Mucosa of descending colon (tissue), 3 donors: ENCODE measurements at places on chromosomes 7 and 10.

DNA sequence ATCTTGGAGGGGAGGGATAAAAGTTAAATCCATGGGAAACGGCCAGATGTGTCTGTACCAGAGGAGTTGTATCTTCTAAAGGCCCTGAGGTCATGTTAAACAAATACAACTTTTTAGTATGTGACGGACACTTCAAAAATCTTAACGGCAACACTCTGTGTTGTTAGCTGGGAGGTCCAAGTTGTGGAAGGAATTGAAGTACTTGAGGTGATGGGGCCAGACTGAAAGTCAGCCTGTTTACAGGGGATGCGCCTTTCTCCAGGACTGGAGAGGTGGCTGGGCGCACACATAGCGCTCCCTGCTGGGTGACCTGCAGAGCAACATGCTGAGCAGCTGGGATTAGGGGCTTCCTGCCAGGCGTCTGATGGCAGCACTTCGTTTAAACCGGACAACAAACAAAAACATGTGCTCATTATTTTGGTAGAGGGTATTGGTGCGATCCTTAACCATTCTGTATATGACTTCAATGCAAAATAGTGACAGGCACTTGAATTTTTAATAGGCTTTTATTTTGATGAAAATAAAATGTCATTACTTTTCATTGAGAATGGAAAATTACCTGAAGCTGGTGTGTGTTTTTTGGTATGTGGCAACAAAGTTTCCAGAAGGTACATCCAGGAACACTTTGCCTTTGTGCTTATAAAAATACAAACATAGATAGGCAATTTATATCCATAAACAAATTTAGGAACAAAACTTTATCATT, 198.2 kb downstream of the MLLT10 start:
- no peak for DNase-seq

GRCh38 chr10:65891073-65891981, 1034.5 kb upstream of the LRRTM3 start:
- DNase-seq = no peak

DNA sequence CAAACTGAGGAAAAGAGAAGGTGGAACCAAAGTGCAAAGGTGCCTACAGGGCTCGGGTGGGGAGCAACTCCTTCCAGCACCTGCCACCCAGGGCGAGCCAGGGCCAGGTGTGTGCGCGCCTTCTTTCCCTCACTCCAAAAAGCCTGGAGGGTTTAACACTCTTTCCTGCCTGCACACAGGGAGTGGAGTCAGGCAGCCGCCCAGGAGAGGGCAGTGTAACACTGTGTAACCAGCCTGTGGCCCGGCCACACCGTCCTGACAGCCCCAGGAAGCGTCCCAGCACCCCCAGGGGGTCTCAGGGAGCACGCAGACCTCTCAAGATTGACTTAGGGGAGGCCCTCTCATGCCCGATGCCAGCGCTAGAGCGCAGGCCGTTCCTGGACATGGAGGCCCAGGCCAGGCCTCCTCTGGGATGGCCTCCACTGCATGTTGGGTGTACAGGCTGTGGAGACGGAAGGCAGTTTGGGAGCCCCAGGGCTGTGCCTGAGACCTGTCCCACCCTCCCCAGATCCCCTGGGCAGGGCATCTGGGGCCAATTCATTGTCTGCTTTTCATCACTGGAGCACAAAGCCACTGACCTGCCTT, 13.4 kb downstream of the BRI3 start:
- peak; percentile 83 for DNase-seq

GRCh38 chr7:52609511-52609910, 425.9 kb upstream of the POM121L12 start:
- no peak for DNase-seq

- peak; percentile 19 for DNase-seq
Observed at GRCh38 chr10:114767986-114768821, 53.4 kb upstream of the FHIP2A start.

DNA sequence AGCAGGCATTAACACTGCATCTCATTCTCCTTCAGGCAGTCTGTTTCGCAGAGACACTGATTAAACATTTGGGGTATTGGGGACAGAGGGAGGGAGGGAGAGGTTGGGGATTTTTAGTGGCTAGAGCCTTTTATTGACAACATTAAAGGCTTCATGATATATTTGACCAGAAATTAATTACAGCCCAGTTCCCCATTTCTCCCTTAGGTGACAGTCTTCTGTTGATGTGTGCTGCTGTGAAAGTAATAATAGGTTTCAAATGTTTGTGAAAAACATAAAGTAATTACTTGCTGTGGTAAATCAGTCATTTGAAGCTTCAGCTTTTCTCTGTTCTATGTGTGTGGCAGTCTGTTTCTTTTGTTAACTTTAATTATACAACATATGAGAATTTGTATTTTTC, 105.3 kb upstream of the LRGUK start:
- no peak for DNase-seq

DNA sequence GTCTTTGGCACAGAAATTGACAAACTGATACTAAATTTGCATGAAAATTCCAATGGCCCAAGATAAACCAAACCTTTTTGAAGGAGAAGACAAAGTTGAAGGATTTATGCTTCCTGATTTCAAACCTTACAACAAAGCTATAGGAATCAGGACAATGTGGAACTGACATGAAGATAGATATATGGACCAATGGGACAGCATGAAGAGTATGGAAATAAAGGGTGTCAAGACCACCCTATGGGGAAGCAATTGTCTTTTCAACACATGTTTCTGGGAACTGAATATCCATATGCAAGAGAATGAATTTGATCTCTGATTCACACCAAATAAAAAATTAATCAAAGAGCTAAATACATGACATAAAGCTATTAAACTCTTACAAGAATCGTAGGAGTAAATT, 77.2 kb upstream of the ADARB2 start:
- DNase-seq = no peak

DNA sequence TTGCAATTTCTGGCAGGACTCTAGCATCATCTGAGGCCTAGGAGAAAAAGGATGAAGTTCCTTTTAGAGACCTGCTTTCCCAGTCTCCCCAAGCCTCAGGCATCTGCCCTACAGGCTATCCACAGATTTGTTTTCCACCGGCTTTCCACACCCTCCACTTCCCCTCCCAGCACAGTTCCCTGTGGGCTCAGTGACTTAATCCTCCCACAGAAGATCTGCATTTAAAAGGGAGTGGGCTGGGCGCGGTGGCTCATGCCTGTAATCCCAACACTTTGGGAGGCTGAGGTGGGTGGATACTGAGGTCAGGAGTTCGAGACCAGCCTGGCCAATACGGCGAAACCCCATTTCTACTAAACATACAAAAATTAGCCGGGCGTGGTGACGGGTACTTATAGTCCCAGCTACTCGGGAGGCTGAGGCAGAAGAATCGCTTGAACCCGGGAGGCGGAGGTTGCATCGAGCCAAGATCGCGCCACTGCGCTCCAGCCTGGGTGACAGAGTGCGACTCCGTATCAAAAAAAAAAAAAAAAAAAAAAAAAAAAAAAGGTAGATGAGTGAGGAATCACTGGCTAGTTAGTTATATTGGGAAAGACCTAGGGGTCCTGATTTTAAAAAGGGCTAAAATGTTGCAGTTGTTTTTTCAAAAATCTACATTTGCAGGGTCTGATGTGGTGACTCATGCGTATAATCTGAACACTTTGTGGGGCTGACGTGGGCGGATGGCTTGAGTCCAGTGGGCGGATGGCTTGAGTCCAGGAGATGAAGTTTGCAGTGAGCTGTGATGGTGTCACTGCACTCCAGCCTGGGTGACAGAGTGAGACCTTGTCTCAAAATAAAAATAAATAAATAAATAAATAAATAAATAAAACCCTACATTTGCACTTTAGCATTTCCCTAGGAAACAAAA, 119.5 kb downstream of the BAMBI start:
- no peak for DNase-seq

DNA sequence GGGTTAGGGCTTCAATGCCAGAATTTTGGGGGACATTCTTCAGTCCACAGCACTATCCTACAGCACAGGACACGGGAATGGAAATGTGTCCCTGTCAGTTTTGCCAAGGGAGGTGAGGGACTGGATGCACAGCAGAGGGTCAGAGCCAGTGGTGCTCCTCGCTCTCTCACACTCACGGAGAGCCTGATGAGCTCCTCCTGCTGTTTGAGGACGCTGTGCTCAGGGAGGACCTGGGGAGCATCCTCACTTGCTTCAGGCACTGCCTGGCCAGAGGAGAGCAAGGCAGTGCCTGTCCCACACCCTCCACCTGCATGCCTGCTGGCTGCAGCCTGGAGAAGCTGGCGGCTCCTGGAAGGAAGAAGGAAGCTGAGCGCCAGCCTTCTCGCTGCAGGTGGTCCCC, 58.6 kb downstream of the RAMP3 start:
- DNase-seq = no peak

DNA sequence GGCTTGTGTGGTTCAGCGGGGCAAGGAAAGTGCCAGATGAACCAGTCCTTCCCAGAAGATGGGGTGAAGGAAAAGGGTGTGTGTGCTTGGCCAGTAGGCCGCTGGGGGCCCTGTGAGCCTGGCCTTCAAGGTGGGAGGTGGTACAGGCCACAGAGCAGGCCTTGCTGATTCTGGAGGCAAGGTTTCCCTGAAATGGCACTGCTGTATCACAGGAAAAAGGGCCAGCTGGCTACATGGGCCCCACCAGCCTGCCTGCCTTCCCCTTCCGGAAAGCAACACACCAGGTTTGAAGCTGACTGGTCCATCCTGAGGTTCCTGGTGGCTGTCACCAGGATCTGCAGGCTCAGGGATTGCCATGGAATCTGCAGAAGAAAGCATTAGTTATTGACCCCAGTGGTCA, 12.5 kb downstream of the MMRN2 start:
- DNase-seq = no peak

GRCh38 chr10:20984662-20985061, 87.6 kb upstream of the NEBL start:
- DNase-seq = no peak

- DNase-seq = no peak
Observed at GRCh38 chr7:29224726-29225125, 30.2 kb downstream of the CHN2 start.

DNA sequence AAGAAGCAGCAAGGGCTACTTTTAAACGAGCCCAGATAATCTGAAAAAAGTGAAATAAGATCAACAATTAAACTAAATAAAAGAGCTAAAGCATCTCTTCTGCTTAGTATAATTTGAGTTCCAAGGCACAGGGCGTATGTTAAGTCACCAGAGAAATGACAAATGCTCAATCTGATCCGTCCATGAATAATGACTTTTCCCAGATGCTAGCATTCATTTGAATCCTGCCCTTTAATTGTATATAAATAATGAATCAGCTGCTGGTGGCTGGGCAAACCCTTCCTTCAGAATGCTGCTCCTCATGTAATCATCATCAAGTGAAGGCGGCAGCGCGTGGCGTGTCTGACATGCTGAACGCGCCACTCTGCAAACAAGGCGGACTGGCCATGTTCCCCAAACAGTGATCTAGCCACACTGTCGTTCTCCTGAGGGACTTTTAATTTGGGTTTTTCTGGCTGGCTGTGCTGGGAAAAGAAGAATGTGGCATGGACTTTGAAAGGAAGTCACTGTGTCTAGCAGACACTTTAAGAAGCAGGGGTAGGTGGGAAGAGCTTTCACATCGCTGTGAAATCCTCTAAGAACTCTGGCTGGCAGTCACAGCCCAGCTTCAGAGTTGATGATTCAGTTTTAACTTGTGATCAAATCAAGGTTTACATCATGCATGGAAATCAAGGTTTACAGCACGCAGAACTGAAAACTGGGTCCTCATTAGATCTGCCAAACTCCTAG, 70.7 kb downstream of the BEND7 start:
- no peak for DNase-seq

- DNase-seq = no peak
Observed at GRCh38 chr7:55084307-55084706, 65.5 kb downstream of the EGFR start.

DNA sequence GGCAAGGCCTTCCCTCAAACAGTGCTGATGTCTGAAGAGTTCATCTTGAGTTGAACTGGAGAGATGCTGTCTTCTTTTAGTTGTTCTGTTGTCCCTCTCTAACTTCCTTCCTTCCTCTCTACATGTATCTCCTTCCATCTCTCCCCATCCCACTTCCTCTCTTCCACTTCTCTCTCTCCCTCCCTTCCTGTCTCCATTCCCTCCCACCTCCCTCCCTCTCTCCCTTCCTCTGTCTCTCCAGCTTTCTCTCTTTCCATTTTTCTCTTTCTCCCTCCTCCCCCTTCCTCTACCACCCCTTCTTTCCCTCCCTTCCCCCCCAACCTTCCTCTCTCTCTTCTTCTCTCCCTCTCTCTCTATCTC, 40.7 kb upstream of the TNS3 start:
- DNase-seq = no peak

DNA sequence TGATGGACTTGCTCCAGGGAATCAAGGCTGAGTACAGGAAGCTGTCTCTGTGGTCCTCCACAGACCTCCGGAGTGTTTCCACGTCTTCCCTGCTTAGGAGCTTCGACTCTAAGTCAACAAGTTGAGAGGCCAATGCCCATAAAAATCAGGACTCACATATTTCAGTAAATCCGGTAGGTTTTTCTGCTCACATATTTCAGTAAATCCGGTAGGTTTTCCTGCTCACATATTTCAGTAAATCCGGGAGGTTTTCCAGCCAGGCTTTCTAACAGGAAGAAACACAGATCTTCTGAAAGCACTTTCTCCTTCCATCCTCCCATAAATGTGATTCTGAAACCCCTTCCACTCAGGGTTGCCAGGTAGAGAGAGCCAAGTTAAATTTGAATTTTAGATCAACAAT, 340.1 kb upstream of the SHH start:
- DNase-seq = no peak

GRCh38 chr10:33365871-33366411, 31.5 kb upstream of the NRP1 start:
- DNase-seq = no peak

- no peak for DNase-seq
Observed at GRCh38 chr10:69048103-69048502, 39.8 kb upstream of the SRGN start.

- DNase-seq = no peak
Observed at GRCh38 chr10:93106631-93107072, 33.0 kb downstream of the CYP26A1 start.

DNA sequence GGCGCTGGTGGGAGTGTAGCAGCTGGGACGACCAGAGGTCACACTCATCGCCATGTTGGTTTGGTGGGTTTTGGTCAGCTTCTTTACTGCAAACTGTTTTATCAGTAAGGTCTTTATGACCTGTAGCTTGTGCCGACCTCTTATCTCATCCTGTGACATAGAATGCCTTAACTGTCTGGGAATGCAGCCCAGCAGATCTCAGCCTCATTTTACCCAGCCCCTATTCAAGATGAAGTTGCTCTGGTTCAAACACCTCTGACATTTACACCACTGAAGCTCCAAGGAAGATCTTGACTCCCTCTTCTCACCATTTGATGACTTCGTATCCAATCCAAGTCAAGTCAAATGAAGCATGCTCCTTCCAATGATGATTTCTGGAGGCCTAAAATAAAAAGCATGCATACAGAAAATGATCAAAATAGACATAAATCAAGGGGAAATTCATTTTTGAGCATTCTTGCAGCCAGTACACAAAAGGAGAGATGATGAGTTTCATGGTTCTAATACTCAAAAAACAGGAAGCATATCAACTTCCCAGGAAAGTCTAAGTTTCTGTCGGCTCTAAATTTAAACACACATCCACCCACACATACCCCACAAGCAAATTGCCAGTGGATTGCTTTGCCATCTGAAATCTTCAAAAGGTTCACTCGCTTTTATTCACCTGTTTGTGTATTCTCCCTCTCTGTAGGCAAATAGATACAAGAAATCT, 2.4 kb upstream of the PSMG3 start:
- no peak for DNase-seq
